ENCODE measurements at places on chromosomes 12 and 14.
A peak's percentile ranks its signal among the peaks of the same experiment; 100 is the strongest.

DNA sequence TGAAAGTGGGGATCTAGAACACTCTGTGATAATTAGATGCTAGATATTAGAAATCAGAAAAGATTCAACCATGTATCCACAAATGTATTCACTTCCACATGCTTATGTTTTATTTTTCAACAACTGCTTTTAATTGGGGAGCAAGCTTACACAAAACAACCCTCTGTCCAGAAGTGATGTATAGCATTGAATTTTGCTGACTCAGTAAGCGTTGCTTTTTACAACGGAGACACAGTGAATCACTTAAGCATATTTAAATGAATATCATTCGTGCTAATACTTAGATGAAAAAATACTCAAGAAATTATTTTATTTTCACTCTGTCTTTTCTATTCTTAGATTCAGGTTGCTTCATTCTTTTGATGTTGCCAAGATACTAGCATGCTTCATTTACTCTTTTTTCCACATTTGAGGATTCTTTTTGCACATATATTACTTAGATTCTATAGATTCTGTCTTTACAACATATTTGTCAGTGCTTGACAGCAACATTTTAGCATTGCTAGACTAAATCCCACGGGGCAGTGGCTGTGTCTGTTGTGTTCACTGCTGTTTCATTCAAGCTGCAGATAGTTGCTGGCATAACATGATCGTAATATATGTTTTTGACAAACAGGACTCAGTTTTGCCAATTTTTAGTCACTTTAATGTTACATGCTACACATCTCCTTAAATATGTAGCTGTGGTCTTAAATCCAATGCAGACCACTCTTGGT, 1714.4 kb upstream of the SEL1L start:
- no peak for DNase-seq

DNA sequence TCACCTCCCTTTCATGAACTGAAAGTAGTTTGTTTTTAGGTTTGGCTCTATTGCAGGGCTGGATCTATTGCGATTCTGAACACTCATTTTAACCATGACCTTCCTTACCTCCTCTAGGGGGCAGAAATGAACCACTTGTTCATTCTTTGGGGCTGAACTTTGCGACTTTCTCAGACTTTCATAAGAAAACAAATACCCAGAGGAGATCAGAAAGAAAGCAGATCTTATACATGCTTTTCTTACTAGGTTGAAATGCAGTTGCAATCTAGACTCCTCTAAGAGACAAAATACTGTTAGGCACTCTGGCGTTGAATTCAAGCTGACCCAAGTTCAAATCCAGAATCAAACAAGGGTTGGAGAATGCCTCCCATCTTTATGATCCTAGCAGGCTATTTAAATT, 32.6 kb upstream of the PLEKHG3 start:
- DNase-seq = no peak

- peak; percentile 59 for DNase-seq
These were observed 172.7 kb upstream of the OR4E1 start for GRCh38 chr14:21846227-21846885.

GRCh38 chr12:111758120-111758561, 8.6 kb upstream of the ALDH2 start:
- no peak for DNase-seq

DNA sequence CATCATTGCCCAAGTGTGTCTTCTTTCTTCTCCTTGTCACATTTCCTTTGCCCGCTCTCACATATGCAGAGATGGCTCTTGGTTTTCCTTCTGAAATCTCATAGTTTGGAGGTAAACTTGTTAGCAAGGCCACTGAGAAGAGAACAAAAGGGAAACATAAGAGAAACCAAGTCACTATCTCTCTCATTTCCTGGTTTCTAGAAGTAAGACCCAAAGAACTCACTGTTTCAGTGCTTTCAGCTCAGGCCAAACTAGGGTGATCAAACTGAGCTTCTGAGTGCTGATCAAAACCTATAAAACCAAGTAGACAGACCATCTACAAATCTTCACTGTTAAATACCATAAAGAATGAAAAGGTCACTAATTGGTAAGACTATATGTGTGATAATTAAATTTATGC, 275.4 kb upstream of the BTG1 start:
- DNase-seq = no peak

GRCh38 chr14:100586403-100587085, 673 bp downstream of the BEGAIN start:
- DNase-seq = no peak

GRCh38 chr14:100058777-100059437, 6.3 kb upstream of the EVL start:
- no peak for DNase-seq

- no peak for DNase-seq
These were observed 4.2 kb downstream of the ACVR1B start for GRCh38 chr12:51955702-51956101.

- no peak for DNase-seq
These were observed 57.9 kb downstream of the AVPR1A start for GRCh38 chr12:63093084-63093483.

GRCh38 chr12:114404926-114405518, 922 bp downstream of the TBX5 start:
- DNase-seq = no peak

DNA sequence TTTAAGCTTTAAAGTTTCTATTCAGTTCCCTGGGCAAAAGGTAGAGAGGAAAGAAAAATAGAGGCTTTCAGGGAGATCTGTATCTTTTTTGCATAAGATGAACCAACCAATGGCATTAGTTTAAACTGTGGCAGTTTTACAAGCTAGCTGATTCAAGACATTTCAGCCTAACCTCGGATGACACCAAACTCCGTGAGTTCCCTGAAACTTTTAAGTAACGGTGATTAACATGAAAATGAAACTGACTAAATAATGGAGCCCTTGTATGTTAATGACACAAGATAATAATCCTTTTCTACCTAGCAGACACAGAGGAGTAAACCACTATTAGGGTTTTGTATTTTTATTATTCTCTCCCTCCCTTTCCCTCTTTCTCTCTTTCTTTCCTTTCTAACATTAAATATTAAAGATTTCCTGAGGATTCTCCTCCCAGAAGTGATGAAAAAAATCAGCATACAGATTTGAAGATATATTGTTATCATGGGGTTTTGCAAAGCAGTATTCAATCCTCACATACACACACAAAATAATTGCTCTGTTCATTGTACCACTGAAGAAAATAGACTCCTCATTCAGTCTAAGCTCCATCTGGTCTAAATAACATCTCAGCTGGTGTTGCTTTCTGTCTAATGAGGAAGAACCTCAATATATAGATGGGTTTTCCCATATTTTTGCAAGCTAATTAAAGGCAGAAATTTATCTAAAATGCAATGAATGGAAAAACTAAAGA, 483.8 kb downstream of the NOVA1 start:
- DNase-seq = no peak

DNA sequence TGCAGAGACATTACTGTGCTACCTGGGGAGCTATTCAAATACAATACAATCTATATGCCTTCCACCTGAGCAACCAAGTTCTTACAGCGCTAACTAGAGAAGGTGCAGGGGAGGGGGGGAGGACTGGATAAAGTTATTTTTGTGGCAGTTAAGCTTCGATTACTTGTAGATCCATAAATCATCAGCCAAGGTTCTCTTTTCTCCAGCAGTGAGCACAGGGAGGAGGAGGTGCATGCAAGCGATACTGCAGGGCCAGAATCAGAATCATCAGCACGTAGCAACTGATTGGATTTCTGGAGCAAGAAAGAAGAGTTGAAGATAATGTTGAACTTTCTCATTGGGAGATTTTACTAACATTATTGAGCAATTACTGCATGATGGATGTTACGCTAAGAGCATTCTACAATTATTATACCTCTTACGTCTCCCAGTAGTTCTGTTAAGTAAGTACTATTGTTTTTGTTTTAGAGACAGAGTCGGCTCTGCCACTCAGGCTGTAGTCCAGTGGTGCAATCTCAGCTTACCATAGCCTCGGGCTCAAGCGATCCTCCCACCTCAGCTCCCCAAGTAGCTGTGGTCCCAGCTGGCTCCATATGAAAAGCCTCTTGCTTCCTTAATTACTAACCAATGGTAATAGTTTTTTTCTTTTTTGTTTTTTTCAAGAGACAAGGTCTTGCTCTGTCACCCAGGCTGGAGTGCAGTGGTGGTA, 74.6 kb upstream of the EEA1 start:
- no peak for DNase-seq

DNA sequence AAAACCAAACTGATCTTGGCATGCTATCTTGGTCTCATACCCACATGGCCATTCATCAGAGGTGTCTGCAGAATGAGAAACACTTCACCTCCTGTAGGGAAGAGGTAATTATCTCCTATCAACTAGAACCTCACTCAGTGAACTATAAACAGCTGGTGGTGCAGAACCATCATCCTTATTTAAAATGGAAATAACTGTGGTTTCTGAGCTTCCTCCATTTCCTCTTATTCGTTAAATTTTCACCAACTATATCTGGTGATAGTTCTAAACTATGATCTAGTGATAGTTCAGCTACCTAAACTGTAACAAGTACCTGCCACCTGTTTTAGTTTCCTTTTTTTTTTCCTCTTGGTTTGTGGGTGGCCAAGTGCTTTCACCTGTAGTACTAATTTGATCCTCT, 218.5 kb downstream of the FUT8 start:
- no peak for DNase-seq

DNA sequence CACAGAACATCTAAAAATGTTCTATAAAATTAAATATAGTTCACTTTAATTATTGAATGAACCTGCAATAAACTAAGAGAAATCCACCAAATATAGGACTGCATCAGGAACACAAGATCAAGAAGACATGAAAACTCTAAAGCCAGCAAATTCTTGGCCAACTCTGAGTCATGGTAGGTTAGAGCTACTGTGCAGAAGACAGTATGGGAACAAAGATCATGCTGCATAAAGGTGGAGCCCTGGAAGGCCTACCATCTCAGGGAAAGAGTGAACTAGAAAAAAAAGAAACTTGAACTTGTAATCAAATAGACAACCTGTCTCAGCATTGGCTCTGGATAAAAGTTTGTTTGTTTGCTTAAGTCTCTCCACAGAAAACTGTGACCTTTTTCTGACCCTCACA, 66.9 kb upstream of the CNOT2 start:
- no peak for DNase-seq

DNA sequence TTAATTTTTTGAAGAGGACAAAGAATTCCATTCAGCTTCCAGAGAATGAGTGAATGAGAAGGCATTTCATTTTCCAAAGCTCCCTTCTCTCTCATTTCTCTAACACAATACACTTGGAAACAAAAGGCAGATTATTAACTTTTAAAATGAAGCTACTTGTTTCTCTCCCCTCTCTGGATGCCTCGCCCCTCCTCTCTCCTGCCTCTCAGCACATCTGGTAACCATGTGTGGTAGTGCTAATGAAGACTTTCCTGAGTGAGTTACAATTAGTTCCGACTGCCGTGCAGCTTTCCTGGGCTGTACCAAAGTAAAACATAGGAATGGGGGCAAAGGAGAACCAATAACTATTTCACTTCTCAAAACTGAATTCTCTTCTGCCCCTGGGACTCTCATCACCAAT, 84.7 kb upstream of the SOX5 start:
- DNase-seq = no peak

GRCh38 chr14:35385042-35385839, 19.3 kb downstream of the NFKBIA start:
- no peak for DNase-seq

- DNase-seq = no peak
These were observed 110.0 kb downstream of the ETV6 start for GRCh38 chr12:11759494-11759878.

- peak; percentile 0 for DNase-seq
These were observed 201.9 kb downstream of the DAD1 start for GRCh38 chr14:22386924-22387775.

- no peak for DNase-seq
These were observed 71.9 kb downstream of the TUNAR start for GRCh38 chr14:95948558-95948981.

GRCh38 chr12:54658306-54659264, 10.4 kb upstream of the DCD start:
- peak; percentile 29 for DNase-seq

DNA sequence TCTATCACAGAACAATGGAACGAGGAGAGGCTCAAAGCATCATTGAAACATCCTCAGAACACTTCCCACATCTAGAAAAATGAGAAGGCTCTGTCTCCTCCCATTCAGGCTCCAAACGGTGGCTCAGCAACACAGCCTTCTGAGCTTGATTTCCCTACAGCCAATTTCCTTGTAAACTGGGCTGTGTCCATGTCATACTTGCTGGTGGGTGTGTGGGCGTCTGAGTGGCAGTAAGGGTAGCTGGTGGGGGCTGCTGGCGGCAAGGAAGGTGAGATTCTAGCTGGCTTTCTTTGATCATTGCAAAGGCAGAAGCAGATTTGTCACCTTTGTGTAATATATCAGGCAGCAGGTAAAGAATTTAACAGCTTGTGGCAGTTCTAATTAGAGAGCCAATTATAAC, 163.7 kb downstream of the CALM1 start:
- no peak for DNase-seq
